Smooth muscle cell of the coronary artery (primary cell): ENCODE measurements at places on chromosomes 4 and X. TPM values are rescaled to one million over a fixed set of nuclear protein-coding genes. Genes with fewer than 3 reads are reported as not detected.

Gene IL3RA
- total RNA-seq, result not detected in 2 replicates

Gene PWWP3B
- under 0.01 and 0.12 TPM in 2 replicates for total RNA-seq

Gene MSL3
- total RNA-seq, result 10.3 and 20.9 TPM in 2 replicates

Gene PPA2
- total RNA-seq, result 49.8 and 63.3 TPM in 2 replicates
